ENCODE measurements at places on chromosomes 5 and 9. TPM values are rescaled to one million over a fixed set of nuclear protein-coding genes. Genes with fewer than 3 reads are reported as not detected.
A peak's percentile ranks its signal among the peaks of the same experiment; 100 is the strongest.

DNA sequence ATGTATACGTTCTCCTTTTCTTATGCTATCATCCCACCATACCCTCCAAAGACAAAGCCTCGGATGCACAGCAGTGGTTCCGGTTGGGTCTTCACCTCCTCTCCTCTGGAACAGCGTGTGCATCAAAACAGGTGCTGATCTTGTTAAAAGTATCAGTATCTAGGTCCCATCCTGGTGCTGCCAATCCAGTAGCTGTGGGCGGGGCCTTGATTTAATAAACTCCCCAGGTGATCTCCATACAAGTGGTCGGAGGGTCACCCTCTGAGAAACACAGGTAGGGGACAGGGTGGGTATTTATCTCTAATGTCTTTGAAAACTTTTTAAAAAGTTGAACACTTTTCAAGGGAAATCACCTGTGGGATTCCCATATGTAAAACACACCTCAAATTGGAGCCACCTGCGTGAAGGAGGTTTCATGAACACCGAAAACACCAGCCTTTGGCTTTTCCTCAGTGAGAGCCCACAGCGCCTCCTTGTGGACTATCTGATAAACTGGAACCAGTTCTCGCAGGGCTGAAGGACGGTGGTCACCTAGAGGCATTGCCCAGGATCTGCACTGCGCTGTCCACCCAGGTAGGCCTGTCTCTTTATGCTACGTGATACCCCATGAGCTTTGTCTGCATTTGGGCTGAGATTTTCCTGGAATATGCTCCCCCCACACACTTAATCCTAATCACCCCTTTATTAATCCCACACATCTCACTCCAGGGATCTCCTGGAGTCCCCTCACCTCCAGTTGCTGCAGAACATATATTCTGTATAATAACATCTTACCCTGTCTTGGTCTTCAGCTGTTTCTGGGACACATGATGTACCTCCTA lies 80.5 kb upstream of the EPB41L4B start:
- peak; percentile 26 for DNase-seq

GRCh38 chr9:128091144-128091543 lies 23.1 kb downstream of the SLC25A25 start:
- DNase-seq, result peak; percentile 97

- DNase-seq, result no peak
Observed at GRCh38 chr9:33080534-33080933, 4.1 kb upstream of the SMU1 start.

Gene LRRC19
- not detected for total RNA-seq
